ENCODE measurements at places on chromosomes 3 and 15.

DNA sequence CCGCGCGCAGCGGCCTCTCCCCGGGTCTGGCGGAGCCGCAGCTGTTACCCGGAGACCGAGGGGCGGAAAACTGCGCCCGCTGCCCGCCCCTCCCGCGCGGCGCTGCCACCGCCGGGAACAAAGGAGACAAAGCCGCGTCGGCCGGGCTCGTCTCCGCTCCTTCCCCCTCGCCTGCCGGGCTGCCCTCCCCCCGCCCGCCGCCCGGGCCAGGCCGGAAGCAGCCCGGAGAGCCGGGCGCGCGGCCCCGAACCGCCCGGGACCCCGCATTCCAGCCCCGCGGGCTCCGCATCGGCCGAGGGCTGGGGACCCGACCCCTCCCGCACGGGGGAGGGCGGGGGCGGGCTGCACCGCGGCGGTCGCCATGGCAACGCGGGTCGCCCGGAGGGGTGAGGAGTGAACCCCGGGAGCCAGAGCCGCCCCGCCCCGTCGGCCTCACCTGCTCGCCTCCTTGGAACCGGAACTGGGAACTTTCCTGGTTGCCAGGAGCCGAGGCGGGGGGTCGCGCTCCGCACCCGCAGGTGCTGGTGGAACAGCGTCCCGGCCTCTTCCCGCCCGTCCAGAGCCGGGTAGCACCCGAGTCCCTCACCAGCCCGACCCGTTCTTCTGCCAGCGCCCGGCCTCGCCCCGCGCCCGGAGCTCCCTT lies 448 bp downstream of the PLXNB1 start:
- peak; percentile 52 for DNase-seq

DNA sequence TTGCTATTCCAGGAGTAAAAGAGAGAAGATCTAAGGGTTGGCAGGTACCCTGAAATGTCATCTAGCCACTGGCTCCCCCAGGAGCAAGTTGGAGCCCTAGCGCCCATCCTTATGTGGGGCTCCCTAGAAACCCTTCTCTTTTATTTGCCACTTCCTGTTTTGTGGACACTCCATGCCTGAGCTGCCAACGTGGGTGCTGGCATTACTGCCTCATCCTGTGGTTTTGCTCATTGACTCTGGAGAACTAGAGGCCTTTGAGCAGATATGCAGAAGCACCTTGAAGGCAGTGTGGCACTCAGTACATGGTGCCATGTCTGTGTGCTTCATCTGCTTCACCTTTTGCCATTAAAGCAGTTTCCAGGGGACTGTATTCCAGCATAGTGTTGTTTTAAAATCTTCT lies 8.1 kb downstream of the EDEM1 start:
- no peak for DNase-seq

- DNase-seq, result no peak
Measured at GRCh38 chr3:55337641-55338180, 149.4 kb downstream of the WNT5A start.

- no peak for DNase-seq
Measured at GRCh38 chr3:121757087-121757811, 7.7 kb upstream of the GOLGB1 start.

GRCh38 chr3:196339493-196340254 lies 1.5 kb upstream of the TM4SF19 start:
- no peak for DNase-seq

- DNase-seq, result no peak
Measured at GRCh38 chr3:178083906-178084866, 452.1 kb upstream of the KCNMB2 start.

DNA sequence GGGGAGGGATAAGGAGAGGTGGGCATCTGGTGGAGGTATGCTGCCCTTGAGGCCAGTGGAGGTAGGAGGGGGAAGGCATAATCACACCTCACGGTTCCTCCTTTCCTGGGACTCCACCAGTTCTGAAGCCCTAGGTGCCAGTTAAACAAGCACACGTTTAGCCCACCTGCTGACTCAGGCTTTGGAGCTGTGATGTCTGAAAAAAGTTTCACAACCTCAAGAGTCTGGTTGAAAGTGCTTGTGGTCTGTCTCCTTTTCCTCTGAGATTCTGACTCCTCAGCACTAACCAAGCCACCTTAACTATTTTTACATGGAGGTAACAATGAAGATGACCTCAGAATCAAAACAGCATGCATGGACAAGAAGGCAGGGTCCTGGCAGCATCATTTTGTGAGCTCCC lies 23.0 kb downstream of the HPS3 start:
- no peak for DNase-seq

GRCh38 chr15:42156243-42156922 lies at the start of gene PLA2G4F:
Gene PLA2G4F, minus strand, starts transcription at chr15:42156636. Its CDS starts 87 bp downstream, at chr15:42156549.
- no peak for DNase-seq

GRCh38 chr3:52820736-52821135 lies 9.7 kb downstream of the ITIH4 start:
- peak; percentile 11 for DNase-seq

DNA sequence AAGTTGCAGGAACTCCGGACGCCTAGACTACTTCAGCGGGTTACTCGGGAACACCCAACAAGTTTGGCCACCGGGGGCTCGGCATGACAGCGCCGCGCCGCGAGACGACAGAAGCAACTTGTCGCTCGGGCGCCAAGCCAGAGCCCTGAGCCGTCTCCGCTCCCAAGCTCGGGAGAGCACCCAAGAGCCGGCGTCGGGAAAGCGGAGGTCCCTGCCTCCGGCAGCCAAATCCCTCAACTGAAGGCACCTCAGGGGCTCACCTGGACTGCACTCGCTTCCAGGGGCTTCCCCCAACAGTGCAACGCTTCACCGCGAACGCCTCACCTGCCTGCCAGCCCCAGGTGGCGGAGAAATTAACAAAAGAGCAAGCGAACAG lies 640 bp downstream of the MB21D2 start:
- peak; percentile 21 for DNase-seq

DNA sequence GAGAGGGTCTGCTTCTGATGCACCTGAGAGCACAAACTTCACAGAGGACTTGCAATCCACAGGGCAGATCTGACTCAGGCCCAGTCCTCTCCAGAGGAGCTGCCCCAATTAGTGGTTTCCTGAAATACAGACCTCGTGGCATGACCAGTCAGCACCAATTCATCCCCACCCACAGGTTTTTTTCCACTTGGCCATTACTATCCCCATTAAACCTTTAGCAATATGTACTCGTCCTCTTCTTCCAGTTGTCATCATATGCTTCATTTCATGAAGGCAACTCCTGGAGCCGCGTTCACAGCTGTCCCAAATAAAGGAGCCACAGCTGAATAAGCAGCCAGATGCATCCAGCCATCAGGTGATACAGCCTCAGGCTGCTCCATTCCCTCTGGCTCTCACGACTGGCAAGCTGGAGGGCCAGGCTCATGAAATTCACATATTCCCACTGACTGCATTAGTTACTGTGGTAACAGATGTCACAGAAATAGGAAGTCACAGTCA lies 163.1 kb downstream of the FMN1 start:
- DNase-seq, result no peak

GRCh38 chr3:124919756-124920155 lies 14.8 kb downstream of the MUC13 start:
- DNase-seq, result no peak

DNA sequence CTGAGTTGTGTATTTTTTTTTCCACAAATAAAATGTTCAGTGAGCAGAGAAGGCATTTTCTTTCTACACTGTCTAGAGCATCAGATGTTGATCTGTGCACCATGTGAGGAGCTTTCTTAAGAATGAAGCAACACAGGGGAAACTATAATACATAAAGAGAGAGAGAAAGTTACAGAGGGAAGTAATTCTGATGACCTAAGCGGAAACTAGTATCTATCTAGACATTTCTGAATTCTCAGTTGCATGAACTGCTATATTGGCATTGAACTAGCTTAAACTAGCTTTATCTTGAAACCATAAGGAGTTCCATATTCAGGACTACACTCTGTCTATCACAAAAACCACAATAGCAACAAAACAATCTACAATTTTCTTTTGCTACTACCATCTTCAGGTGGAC lies 822.4 kb downstream of the VGLL3 start:
- DNase-seq, result no peak

- no peak for DNase-seq
Measured at GRCh38 chr3:73719861-73720260, 95.1 kb upstream of the PDZRN3 start.

GRCh38 chr3:9067352-9067975 lies 104.2 kb upstream of the RAD18 start:
- DNase-seq, result no peak

DNA sequence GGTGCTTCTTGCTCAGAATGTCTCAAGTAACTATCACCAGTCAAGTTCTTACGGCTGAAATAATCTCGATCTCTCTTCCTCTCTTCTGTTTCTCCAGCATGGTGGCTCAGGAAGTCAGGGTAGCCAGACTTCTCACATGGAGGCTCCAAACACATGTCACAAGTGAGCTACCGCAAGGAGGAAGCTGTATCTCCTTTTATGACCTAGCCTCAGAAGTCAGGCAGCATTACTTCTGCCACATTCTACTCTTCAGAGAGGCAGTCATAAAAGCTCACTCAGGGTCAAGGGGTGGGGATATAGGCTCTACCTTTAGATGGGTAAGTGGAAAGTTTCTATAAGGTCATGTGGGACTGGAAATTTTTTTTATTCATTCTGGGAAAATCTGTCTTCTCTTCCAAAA lies 86.6 kb upstream of the NEO1 start:
- DNase-seq, result no peak

DNA sequence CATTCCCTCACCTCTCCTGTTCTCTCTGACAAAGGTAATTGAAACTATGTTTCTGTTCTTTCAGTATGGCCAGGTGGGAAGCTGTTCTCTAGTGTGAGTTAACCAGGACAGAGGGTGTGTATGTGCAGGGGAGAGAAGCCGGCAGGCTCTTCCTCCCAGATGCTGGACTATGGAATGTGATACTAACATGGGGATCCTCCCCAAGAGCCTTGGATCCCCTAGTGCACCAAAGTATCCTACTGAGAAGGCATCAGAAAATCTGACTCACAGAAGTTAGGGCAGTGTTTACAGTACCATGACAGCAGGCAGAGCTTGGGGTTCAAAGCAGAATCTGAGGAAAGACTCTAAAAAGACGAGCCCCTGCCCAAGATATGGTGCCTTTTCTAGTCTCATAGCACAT lies 123.1 kb downstream of the APBA2 start:
- DNase-seq, result no peak

GRCh38 chr3:137199678-137200077 lies 241.9 kb downstream of the IL20RB start:
- DNase-seq, result no peak

DNA sequence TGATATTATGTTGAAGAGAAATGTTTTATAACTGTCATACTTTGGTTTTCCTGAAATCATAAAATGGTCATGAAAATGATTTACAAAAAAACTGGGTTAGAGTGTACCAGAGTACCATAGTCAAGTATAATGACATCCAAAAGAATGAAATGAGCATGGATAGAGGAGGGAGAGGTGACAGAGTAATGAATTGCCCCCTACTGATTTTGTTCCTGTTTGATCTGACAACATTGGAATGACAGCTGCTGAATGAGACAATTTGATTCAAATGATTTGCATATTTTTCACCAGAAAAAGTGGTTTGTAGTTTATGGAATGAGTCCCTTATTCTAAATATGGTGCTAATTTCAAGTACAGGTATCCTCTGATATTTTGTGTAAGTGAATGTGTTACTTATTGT lies 271.7 kb downstream of the CNTN4 start:
- DNase-seq, result no peak

DNA sequence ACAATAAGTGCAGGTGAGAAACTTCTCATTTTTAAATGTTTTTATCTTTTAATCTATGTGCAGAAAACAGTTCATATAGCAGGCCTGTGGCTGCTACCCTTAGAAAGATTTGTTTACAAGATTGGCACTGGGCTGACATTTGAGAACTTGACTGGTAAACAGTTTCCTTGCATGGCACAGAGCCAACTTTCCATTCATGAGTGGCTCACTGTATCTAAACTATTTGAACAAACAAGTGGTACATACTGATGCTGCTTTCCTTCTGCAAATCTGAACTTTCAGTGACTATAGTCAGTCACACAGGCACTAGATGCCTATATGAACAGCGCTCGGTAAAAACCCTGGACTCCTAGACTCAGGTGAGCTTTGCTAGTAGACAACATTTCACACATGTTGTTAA lies 6.3 kb upstream of the GTPBP8 start:
- DNase-seq, result peak; percentile 51

DNA sequence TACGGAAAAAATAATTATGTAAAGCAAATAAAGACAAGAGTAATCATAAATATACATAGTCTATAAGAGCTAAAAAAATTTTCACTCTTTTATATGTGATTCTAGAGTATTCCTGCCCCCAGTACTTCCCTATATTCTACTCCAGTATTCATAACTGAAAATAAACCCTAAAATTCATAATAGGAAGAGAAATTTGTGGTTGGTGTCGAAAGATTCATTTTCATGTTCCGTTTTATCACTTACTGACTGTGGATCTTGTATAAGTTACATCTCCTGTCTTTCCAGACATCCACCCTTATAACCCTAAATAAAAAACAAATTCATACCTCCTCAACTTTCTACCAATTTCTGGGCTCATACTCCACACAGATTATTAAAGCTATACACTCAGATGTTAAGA lies 16.0 kb upstream of the MBNL1 start:
- no peak for DNase-seq

DNA sequence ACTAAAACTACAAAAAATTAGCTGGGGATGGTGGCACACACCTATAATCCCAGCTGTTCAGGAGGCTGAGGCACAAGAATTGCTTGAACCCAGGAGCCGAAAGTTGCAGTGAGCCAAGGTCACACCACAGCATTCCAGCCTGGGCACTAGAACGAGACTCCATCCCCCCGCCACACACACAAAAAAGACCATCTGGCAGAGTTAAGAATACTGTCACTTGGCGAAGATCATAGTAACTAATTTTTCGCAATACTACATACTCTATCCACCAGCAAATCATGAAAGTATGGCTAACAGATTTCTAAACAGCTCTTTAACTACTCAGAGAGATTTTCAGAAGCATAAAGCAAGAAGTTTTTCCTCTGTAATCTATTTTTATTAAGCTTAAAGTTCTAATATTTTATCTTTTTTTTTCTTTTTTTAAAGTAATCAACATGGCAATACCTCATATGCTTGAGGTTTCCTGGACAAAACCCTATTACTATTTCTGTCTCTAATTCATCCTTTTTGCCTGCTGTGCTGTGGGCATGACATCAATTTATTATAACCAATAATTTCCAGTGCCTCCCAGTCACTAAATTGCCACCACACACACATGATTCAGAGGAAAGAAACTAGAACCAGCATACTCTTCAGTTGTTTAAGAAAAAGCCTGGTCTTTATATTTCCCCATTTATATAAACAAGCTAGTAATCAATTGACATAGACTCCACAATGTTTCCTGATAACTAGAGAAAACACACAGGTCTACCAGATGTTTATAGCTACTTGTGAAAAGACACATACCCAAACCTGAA lies 46.9 kb downstream of the CHSY1 start:
- DNase-seq, result no peak

Measured in stimulated activated CD4-positive, alpha-beta T cell treated with anti-CD3 and anti-CD28 coated beads, Interleukin-1b, Interleukin-23, amount 100 ng/mL, for 4 hours (primary cell).